Stimulated activated CD4-positive, alpha-beta T cell treated with anti-CD3 and anti-CD28 coated beads, TNF-alpha, amount 100 ng/mL, for 1 hour (primary cell): ENCODE measurements at places on chromosomes 7 and 10.

GRCh38 chr7:31171984-31172383, 119.9 kb downstream of the ADCYAP1R1 start:
- DNase-seq, result no peak

DNA sequence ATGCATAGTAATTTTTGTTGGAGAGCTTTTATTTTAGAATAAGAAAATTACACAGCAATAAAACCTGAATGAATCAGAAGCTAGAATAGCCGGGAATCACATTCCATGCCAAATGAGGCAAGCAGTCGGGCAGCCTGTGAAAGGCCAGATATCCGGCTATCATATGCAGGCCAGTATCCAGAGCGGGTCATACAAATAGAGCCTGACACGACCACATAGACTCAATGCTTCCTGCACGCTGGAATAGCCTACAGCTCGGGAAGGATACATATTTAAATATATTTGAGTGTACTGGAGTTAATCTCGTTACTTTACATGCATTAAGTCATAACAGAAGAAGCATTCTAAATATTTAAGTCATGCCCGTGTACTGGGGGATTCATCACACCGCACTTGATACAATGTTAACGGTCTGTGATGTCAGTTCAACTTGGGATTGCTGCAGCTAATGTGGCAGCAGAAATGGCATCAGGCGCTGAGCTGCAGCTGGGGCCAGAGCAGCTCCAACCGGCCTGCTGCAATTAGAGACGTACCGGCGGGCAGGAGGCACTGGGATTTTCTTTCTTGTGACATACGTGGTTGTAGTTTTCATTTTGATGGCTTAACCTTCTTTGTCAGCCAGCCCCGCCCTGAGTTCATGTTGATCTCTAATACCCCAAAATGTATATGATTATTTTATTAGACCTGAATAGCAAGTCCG, 112.0 kb downstream of the EBF3 start:
- DNase-seq, result no peak

GRCh38 chr7:81594767-81595166, 175.1 kb downstream of the HGF start:
- no peak for DNase-seq

- no peak for DNase-seq
Observed at GRCh38 chr10:3460420-3461128, 288.0 kb upstream of the PITRM1 start.

- DNase-seq, result no peak
Observed at GRCh38 chr7:22814261-22815208, 8.1 kb downstream of the TOMM7 start.

GRCh38 chr10:66550351-66550750, 375.5 kb upstream of the LRRTM3 start:
- no peak for DNase-seq

- DNase-seq, result no peak
Observed at GRCh38 chr7:46972205-46972604, 609.7 kb downstream of the TNS3 start.

DNA sequence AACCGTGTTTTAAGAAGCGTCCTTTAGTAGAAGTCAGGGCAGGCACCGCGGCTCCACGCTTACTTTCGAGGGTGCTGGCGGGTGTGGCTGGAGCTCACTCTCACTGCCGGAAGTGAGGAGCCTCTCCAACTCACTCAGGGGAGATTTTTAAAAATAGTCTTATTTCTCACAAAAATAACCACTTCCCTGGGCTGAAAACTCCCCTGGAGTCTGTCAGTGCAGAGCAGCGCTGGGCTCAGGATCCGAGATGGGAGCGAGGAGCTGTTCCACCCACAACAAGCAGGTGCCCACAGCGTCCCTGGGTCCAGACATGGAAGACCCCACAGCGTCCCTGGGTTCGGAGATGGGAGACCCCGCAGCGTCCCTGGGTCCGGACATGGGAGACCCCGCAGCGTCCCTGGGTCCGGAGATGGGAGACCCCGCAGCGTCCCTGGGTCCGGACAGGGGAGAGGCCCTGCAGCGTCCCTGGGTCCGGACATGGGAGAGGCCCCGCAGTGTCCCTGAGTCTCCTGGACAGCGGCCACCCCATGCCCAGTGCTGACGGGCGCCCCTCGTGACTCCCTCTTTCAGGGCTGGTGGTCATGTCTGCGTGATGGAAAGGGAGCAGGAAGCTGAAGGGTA, 51.2 kb downstream of the VIPR2 start:
- DNase-seq, result no peak

DNA sequence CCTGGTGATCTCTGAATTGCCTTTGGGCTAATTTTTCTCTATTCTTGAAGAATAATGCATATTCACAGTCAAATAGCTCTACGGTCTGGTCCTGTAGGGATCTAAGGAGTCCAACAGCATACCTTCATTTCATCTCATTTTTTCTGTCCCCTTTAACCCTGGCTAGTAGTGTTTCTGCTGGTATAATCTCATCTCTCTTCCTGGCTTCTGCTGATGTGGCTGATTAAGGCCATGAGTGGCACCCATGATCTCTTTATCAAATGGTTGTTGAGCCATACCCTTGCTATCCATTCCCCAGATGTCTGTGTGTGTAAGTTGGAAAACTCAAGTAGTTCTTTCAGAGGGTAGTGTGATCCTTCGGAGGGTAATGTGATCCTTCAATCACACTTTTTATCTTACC, 119.5 kb downstream of the MARCHF5 start:
- no peak for DNase-seq

DNA sequence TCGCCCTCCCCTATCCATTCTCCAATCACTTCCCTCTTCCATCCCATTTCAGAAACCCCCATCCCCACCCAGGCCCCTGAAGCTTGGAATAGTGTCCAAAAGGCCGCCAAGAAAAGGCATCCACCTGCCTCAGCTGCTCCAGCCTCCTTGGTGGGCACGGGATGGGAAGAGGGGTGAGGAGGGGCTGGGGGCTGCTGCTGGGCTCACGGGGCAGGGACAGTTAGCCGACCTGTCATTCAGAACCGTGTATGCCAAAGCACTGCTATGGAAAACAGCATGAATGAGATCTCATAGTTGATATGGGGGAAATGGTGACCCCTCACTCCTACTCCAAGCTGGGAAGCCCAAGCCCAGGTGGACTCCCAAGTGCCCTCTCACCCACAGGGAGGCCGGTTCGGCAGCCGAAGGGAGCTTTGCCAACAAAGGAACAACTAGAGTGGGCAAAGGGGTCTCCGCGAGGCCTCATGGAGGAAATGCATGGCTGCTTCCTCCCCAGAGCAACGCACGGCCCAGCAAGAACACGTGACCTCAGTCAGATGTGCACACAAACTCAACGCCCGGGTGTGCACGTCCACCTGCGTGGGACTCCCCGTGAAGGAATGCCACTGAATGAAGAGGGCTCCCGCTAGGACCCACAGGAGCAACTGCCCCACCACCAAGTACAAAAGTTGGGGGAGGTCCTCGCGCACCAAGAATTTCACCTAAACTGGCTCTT, 52.5 kb downstream of the EBF3 start:
- DNase-seq, result no peak

- DNase-seq, result no peak
Observed at GRCh38 chr10:113569576-113569975, 16.7 kb downstream of the HABP2 start.

- no peak for DNase-seq
Observed at GRCh38 chr10:15370212-15370855, 755 bp downstream of the FAM171A1 start.

DNA sequence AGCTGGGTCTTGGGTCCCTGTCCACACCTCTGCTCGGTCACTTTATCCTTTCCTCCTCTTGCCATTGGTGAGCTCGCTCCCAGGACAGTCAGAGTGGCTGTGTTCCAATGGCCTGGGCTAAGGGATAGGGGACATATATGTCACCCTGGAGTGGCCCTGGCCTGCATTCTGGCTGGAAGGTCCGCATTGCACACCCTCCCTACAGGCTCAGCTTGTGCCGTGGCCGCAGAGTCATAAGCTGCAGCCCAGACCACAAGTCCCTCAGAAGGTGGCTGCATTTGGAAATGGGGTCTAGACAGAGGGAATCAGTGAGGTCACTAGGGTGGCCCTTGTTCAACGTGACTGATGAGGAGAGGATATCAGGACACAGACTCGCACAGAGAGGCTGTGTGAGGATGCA, 363.8 kb upstream of the SHH start:
- DNase-seq, result no peak

DNA sequence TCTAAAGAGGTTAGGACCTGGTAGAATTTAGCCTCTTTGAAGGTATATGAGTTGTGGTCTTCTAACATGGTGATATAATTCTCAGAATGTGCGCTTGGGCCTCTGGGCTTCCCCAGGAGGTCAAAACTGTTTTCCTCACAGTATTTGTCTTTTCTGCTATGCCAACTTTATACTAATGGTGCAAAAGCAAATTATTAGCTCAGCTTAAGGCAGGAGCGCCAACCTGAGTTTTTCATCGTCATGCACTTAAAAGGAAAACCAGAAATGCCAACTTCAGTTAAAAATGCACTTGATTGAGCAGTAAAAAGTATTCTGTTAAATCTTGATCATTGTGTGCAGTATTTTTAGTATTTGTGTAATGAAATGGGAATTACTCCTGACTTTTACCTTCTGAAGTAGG, 9.7 kb downstream of the TDRD1 start:
- no peak for DNase-seq

DNA sequence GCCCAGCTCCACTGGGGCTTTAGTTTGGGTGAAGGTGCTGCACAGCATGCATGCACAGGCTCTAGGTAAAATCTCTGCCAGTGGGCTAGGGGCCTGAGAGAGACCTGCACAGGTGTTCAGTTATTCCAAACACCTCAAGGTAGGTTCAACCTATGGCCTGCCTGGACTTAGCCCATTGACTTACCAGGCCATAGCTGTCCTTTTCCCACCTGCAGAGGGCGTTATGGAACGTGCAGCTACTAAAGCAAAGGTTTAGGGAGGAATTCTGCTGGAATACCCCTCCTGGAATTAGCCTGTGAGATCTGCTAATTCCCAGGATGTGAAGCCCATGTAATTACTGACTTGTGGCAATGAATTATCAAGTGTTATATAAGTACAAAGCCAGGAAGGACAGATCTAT, 3.6 kb downstream of the VWC2 start:
- no peak for DNase-seq

- no peak for DNase-seq
Observed at GRCh38 chr10:27525819-27526218, 21.7 kb downstream of the RAB18 start.

GRCh38 chr7:99953649-99954048, 22.2 kb downstream of the AZGP1 start:
- no peak for DNase-seq

GRCh38 chr10:51685768-51686167, 13.6 kb downstream of the CSTF2T start:
- DNase-seq, result no peak

DNA sequence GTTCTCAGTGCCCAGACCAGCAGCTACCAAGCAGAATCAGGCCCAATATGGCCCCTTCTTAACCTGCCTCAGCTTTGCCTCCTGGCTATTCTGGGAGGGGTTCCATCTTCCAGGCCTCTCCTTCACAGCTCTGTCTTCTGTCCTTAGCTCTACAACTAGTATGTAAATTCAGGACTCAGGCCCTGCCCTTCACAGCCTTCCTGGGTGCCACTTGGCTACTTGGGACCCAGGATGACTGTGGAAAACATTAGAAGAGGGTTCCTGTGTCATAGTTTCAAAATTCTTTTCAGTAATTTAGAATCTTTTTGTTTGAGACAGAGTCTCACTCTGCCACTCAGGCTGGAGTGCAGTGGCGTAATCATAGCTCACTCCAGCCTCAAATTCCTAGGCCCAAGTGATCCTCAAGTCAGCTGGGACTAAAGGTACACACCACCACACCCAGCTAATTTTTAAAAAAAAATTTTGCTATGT, 33.2 kb upstream of the PAPSS2 start:
- DNase-seq, result no peak

- no peak for DNase-seq
Observed at GRCh38 chr7:76231583-76231982, 29.9 kb downstream of the SRRM3 start.
